Progenitor cell of endocrine pancreas (in vitro differentiated cells): ENCODE measurements at places on chromosomes 11 and 22. TPM values are rescaled to one million over a fixed set of nuclear protein-coding genes. Genes with fewer than 3 reads are reported as not detected.

DNA sequence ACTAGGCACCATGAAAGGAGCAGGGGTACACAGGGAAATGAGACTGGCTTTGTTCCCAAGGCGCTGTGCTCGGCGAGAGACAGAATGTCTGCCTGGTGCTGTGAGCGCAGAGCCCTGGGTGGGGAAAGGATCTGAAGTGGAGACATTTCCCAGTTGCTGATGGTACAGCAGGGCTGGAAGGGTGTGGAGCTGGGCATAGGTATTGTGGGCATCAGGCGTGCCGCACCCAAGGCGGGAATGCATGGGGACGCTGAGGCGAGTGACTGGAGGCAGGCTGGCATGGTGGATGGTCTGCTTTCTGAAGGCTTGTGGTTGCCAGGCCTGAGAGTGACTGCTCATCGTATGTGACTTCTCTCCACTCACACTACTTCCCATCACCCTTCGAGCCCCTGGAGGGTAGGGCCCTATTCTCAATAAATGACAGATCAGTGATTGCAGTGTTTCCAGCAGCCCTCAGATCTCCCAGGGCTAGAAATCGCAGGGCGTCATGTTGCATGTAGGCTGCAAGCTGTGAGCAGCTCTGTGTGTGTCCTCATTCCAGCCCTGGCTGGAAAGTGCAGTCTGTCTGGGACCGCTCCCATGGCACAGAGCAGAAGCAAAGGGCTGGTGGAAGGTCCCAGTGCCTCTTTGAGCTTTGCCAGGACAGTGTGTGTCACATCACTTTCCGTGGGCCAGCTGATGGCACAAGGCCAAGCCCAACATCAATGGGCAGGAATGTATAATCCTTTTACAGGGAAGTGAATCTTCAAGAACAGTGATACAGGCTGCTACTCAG is 67.7 kb downstream of the TBC1D22A start:
- no peak for DNase-seq

Gene MS4A15
- not detected in 2 replicates for total RNA-seq

DNA sequence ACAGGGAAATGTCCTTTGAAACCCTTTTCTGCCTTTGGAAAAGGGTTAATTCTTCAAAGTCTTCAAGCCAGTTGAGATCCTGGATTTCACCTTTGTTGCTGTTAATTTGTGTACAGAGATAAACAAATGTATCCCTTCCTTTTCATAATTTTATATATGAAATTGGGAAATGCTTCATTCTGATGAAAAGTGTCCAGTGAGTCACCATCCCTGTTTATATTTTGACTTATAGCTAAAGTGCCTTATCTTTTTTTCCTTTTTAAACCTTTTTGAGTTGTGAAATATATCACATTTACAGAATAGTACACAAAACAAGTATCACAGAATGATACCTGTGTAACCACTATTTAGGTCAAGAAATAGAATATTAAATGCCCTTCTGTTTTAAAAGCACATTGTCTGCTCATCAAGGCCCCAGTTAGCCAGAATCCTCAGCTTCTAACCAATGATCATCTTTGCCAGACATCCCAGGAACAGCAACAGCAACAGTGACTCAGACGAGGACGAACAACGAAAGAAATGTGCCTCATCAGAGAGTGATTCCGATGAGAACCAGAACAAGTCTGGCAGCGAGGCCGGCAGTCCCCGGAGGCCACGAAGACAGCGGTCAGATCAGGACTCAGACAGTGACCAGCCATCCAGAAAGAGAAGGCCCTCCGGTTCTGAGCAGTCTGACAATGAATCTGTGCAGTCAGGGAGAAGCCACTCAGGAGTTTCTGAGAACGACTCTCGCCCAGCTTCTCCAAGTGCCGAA is 27.3 kb downstream of the CTR9 start:
- DNase-seq = no peak

GRCh38 chr11:72642884-72643522 is 31.2 kb downstream of the PDE2A start:
- peak; percentile 59 for DNase-seq

Gene NRXN2
- total RNA-seq = 0.17 and 0.60 TPM in 2 replicates

DNA sequence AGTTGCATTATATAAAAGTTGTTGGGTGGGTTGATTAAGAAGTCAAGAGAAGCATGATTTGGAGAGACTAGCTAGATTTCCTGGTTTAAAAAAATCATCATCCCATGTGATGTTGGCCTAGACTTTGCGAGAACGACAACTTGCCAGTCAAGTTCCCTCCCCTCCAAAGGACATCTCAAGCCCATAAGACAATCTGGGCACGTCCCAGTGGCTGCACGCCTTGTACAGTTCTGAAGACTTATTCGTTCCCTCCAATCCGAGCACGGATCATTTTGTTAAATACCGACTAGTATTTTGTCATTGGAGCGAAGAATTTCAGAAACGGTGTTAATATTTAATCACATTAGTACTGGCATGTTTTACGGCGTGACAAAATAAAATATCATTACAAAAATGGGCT is 8.0 kb downstream of the MN1 start:
- DNase-seq = no peak

Gene ALDH3B1
- not detected in 2 replicates for total RNA-seq

DNA sequence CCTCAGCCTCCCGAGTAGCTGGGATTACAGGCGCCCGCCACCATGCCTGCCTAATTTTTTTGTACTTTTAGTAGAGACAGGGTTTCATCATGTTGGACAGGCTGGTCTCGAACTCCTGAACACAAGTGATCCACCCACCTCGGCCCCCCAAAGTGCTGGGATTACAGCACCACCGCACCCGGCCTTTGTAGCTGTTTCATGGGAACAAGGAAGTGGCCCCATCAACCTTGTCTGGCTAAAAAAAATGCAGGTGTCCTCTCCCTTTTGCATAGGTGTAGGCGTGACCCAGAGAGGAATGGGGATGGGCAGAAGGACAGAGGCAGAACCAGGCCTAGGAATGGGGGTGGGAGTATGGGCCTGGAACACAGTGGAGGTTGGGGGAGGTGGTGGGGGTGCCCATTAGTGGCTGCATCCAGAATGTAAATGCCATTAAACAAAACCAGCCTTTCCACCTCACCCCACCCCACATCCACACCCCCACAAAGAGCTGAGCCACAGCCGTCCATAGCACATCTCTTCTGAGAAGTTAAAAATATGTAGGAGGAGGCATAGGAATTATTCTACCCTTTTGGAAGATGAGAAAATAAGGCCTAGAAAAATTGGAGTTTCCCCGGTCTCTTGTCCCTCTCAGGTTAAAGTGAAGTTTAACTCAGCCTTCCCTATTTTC is 22.8 kb upstream of the SCGB1A1 start:
- no peak for DNase-seq

Gene ZNF280A
- not detected in 2 replicates for total RNA-seq
